ENCODE measurements at places on chromosomes 3 and 15.

GRCh38 chr3:72542781-72543180 lies 305.5 kb downstream of the SHQ1 start:
- DNase-seq = no peak

DNA sequence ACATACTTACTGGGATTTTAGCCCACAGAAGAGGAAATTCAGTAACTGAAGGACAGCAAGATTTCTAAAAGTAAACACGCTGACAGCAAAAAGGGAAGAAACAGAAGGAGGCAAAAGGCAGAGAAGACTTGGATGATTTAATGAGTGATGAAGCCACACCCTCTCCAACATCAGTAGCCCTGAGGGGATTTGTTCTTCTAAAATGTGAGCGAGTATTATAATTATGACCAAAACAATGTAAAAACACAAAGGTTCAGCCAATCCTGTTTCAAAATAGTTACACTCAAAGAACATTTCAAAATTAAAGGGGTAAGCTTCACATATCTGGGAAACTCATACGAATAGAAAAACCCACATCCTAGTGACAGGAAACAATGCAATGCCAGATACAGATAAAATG lies 25.0 kb downstream of the MCCC1 start:
- DNase-seq = no peak

GRCh38 chr3:49157289-49157688 lies 8.8 kb downstream of the CCDC71 start:
- no peak for DNase-seq

GRCh38 chr3:143783851-143784370 lies 64.4 kb downstream of the SLC9A9 start:
- DNase-seq = no peak

DNA sequence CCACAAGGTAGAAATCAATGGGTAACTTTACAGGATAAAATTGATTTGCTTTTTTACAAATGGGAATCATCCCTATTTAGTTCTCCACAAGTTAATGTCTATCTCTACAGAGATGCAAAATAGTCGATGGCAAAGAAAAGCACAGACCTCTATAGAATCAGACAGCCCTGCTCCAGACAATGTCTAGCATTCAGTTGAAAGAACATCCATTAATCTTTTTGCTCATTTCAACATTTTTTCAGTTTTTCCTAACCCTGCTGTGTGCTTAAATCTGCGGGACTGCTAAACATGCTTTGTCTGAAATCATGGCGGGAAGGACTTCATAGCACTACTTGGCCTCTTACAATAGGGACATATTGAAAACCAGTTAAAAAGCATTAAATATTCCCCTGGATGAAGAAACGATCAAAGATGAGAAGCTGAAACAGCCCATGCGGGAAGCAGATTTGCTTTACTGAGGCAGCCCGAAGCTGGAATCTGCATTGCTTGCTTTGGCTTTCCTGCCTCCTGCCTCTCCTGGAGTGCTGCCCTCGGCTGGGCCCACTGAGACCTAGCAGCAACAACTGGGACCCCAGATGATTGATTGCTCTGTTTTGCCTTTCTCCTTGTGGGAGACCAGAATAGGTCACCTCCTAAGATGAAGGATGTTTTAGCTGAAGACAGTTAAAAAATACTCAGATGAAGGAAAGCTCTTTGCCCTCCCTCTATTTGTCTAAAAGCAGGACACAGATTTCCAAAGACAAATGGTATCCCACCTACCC lies 38.5 kb upstream of the RASGRP1 start:
- no peak for DNase-seq

DNA sequence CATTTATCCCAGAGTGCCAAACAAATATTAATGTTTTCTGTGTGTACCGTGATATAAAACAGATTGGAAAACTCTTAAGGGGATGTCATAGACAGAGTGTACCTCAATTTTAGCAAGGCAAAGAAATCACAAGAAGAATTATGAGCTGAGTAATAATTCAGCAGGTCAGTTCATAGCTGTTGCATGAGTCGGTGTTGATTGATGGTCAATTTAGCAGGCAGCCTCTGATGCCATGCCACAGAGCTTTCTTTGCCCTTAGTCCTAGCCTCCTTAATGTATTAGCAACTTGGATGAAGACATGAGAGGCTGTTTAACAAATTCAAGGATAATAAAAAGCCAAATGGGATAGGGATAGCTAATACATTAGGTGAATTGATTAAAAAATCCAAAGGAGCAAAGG lies 6.8 kb downstream of the SLC35A5 start:
- no peak for DNase-seq

DNA sequence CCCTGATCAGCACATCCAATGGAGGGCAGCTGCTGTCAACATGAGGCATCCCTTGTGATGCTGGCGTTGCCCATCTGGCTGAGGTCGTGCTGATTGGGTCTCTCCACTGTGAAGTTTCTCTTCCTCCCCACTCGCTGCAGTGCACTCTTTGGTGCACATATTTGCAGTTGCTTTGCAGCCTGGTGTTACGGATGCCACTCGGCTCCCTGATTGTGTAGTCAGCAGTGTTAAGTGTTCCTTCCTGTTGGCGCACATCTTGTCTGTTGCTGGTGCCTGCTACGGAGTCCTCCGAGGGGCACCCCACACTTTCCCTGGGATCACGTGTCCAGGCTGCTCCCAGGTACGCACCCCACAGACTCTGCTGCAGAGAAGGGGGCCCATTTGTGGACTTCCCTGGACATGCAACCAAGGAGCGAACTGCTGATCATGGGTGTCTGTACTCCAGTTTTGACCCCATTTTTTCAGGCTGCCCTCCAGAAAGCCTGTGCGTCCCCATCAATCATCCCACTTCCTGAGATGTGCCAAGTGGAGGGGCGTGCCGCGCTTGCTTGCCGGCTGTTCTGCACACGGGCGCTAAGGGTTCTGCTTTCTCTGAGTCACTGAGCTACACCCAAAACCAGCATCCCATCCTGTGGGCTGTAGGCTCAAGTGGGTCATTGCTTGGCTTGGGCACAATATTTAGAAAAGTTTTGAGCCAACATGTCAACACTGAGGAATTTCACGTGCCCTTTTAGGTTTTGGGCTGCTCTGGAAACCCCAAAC lies 98.6 kb downstream of the FBLN2 start:
- DNase-seq = no peak

DNA sequence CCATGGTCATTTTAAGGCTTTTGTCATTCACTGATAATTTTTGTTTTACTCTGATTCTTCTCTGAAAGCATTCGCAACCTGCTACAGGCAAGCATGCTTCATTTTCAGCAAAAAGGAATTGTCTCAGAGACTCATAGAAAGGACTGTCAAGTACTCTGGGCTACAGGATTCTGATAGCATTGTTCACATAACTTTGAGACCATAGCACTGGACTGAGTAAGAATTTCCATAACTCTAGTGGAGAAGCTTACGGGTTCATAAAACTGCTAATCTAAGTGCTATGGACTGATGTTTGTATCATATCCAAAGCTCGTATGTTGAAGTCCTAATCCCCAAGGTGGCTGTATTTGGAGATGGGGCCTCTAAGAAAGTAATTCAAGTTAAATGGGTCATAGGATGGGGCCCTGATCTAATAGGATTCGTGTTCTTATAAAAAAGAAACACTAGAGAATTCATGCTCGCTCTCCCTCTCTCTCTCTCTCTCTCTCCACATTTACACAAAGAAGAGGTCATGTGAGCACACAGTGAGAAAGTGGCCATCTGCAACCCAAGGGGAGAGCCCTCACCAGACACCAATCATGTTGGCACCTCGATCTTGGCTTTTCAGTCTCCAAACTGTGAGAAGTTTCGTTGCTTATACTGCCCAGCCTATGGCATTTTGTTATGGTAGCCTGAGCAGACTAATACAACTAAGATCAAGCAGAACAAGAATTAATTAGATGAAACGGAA lies 60.4 kb downstream of the CRYGS start:
- no peak for DNase-seq

DNA sequence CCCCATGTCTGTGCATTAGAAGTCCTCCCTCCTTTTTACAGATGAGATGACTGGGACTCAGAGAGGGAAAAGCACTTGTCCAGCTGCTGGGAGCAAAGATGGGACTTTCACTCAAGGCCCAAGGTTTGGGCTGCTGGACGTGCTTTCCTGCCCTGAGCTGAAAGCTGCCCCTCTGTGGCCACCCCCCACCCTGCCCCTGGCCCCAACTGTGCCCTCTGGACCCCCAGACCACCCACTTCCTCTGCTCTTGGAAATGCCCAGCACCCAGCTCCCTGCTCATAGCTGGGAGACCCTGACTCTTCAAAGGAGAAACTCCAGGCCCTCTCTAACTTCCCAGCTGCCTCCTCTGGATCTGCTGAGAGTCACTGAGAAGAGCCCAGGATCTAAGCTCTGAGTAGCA lies 20.7 kb downstream of the GRIP2 start:
- DNase-seq = no peak

DNA sequence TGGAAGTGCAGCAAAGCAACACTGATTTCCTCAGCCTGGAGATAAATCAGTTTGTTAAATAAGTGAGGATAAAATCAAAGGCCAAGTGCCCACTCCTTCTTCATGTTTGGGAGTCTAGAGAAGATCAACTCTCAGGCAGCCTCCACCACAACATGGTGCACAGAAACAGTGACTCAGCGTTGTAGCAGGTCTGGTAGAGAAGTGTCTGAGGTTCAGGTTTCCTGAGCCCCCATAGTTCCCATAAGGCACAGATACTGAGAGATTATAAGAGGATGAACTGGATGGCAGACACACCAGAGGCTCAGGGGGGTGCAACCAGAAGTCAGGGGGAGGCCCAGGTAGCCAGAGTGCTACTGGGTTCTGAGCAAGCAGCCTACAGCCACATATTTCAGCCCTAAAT lies 166.7 kb downstream of the FRMD5 start:
- no peak for DNase-seq

Measured in T-helper 22 cell (primary cell).